Activated T-helper 17 cell treated with anti-CD3 and anti-CD28 coated beads, Interleukin-2, amount 50 U/mL, for 72 hours (primary cell): ENCODE measurements at places on chromosomes 1 and 21. TPM values are rescaled to one million over a fixed set of nuclear protein-coding genes. Genes with fewer than 3 reads are reported as not detected.

- no peak for ATAC-seq
Measured at GRCh38 chr1:1091344-1092148, 17.4 kb upstream of the RNF223 start.

DNA sequence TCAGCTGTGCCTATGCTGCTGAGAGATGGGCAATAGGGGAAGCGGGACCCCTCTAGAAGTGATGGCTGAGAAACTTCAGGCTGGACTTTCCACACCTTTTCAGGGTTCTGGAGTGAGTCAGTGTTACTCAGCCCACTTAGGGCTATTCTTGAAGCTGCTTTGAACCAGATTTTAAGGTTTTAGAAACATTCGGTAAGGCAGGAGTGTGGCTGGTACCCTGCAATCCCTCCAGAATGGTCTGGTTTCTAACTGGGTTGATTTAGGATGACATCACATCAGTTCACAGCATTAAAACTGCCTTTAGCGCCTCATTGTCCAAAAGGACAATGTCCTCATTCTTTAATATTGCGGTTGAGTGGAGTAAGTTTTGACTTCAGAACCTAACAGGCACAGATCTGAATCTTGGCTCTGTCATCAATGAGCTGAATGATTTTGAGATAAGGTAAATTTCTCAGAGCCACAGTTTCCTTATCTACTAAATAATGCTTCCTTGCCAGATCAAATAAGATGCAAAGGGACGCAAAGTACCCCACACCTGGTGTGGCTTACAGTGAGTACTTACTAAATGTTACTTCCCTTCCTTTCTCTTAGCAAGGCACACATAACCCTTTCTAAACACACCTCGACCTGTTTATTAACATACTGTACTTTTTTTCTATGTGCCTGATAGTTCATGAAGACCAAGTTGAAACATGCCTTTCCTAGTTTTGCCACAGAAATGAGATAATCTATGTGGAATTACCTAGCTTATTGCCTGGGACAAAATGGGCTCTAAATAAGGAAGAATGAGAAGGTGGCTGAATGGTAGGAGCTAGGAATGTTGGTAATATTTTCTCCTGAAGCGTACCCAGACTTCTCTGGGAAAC, 209.8 kb downstream of the ROR1 start:
- ATAC-seq: no peak

- no peak for ATAC-seq
Measured at GRCh38 chr1:26124418-26125331, 13.1 kb downstream of the PDIK1L start.

DNA sequence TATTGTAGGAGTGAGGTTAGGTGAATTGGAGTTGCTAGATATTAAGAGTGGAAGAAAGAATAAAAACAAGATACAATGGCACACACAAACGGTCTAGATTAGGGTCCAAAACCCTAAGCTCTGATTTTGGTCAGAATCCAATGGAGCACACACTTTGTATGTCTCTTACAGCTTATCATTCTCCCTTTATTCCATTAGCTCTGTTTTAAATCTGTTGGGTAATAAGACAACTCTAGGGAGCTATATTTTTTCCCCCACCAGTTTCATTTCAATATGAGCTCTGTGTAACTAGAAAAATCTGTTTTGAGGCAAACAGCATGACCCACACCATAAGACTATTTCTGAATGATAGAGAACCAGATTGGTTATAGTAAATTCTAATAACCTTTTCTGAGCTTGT, 465.6 kb downstream of the ADGRL2 start:
- no peak for ATAC-seq

DNA sequence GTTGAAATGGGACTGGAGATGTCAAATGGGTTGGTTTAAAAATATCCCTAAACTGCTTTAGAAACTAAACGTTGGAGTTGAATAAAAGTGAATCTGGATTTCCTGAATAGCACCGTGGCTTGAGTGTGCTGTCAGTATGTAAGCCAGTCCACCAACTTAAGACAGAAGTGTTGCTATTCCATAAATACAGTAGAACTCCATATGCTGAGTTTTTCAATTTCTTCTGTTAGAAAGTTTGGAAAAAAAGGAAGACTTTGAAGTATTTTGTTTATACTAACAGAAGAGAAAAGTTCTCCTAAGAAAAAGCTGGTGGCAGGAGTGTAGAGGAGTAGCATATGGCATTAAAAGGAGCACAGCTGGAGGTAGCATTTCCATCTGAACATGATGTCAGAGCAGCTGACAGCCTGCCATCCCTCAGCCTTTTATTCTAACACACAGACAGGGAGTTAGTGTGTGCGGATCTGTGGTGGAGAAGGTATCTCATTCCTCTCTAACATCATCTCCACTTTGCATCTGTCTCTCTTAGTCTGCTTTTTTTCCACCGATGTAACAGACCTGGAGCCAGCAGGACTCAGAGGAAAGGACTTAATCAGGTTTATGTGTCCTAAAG, at the start of gene ZBTB18:
ZBTB18 (plus strand) TSS at position 449 of the 610 bp plus-strand sequence; CDS start at position 598, 149 bp downstream.
- ATAC-seq: no peak

DNA sequence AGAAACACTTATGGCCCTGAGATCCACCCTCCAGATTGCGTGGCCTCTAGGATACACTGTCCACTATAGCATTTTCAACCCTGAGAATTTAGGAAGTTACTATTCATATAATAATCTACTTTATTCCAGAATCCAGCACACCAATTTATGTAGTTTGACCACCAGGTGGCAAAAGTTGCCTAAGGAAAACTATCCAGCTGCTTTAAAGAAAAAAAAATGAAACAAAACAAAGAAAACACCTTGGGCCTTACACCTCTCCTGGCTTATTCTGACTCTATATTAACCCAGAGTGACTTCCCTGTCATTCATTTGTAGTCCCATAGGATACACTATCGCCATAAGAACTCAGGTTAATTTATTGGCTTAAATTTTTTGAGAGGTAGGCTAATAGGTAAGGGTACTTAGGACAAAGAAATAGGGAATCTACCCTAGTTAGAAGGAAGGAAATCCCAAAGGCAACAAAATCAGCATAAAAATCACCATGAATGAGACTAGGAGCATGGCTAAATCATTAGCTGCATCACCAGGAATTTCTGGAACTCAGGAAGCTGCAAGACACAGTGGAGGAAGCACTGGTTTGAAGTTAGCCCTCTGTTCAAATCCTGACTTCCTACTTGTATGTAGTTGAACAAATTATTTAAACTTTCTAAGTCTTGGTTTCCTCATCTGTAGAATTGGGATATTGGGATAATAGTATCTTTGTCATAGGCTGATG, 107.5 kb downstream of the SPAG17 start:
- ATAC-seq: no peak

GRCh38 chr1:58524353-58524945, 22.1 kb downstream of the OMA1 start:
- peak; percentile 77 for ATAC-seq

DNA sequence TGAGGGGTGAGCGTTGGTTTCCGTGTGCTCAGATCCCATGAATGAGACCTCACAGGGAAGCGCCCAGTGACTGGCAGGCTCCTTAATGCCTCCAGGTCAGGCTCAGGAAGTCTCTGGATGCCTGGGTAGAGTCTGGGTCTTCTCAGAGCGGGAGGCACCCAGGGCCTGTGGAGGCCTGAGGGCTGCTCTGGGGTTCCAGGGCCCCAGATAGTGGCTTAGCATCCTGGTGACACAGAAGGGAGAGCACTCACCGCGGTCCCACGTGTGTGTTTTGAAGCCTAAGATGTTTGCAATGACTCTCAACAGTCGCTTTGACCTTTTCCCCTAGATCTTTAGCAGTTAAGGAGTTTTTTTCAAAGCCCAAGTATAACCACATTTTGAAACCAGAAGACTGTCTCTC, 25.0 kb downstream of the PRMT2 start:
- ATAC-seq: peak; percentile 54

DNA sequence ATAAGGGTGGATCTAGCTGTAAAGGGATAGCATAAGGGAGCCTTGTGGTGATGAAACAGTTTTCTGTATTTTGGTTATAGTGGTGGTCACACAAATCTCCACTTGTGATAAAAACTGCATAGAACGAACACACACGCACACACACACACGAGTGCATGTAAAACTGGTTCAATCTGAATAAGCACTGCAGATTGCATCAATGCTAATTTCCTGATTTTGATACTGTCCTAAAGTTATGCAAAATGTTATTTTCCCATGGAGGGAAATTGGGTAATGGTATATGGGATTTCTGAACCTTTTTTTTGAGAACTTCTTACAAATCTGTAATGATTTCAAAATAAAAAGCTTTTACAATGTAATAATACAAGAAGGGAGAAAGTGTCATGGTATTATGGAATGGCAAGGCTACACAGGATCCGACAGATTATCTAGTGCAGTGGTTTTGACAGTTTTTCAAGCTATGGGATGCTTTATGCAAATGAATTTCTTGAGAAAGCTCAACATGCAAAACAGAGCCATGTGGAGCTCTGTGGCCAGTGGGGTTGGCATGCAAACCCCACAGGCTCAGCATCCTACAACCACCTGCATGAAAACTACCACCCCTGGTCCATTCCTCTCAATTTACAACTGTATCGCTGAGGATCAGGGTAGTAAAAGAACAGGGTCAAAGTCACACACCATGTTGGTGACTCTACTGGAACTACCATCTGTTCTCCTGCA, 18.8 kb downstream of the SLC41A1 start:
- no peak for ATAC-seq

- no peak for ATAC-seq
Measured at GRCh38 chr1:84060781-84061180, 61.8 kb upstream of the TTLL7 start.

- ATAC-seq: no peak
Measured at GRCh38 chr21:23014021-23014420, 2015.8 kb downstream of the NCAM2 start.

GRCh38 chr21:42027085-42027821, 17.1 kb upstream of the ZBTB21 start:
- no peak for ATAC-seq

- ATAC-seq: no peak
Measured at GRCh38 chr21:36654796-36655325, 44.1 kb upstream of the SIM2 start.

DNA sequence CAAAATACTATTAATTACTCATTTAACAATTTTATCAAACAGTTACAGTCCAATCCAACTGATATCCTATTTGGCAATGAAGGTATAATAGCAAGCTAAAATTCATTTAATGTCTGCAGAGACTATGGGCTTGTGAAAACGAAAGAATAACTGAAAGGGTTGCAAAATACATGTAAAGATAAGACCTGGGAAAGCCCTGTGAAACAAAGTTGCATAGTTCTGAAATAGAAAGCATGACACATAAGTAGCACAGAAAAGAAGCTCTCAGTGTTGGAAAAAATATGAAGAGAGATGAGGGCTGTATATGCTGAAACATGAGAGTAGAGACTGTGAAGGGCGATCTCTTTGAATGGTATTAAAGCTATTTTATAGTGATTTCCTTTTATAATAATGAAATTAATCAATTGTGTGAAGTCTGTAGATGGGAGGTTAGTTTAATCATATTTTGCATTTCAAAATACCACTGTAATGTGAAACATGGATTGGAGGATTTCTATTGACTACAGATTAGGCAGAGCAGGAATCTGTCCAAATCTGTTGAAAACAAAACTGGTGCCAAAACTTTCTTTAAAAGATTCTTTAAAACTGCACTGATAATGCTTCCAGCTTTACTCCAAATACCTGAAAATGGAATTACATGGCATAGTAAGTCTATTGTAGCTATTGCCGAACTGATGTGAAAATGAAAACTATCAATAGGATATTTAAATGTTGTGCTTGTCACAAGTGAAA, 1518.9 kb upstream of the B3GALT2 start:
- ATAC-seq: peak; percentile 29

- no peak for ATAC-seq
Measured at GRCh38 chr1:15739745-15740144, 2.6 kb upstream of the TMEM82 start.

Gene TCHH
- total RNA-seq: 0.11 TPM

Gene MOB3C
- total RNA-seq: 20.9 TPM

Gene RBP7
- total RNA-seq: not detected

Gene PHLDA3
- 9.4 TPM for total RNA-seq

Gene AK5
- not detected for total RNA-seq

Gene FCER1G
- total RNA-seq: 1.1 TPM

Gene CD160
- total RNA-seq: not detected

Gene UBL4B
- total RNA-seq: not detected

Gene INSRR
- 0.04 TPM for total RNA-seq

Gene TNFSF4
- 2.0 TPM for total RNA-seq

Gene MNDA
- not detected for total RNA-seq

Gene PTGER3
- total RNA-seq: not detected
